Activated CD8-positive, alpha-beta T cell treated with anti-CD3 and anti-CD28 coated beads for 36 hours (primary cell): ENCODE measurements at places on chromosomes 5 and 9.

DNA sequence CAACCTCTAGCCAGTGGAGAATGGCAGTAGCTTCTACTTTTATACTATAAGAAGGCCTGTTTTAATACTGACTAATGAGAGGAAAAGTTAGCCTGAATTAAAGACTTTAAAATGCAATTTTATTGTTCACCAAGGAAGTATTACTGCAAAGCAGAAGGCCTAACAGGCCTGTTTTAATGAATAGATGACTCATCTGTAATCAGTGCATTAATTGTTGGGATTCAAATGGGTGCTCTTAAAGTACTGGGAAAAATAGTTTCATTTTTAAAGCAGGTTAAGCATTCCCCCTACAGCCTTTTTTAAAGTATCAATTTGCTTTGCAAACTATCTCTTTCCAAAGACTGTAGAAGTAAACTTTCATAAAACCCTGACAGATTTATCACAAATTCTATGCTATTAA lies 147.7 kb downstream of the SIL1 start:
- H3K4me1 ChIP-seq = no peaks in the 10 kb centered on the region
- no peak overlapping the region for H3K27ac ChIP-seq
- no peak overlapping the region for H3K4me3 ChIP-seq
- H3K27me3 ChIP-seq = no peaks in the 10 kb centered on the region
- peaks cover 2% of the 10 kb centered on the region for H3K36me3 ChIP-seq

- H3K27ac ChIP-seq = no peak overlapping the region
- no peak for DNase-seq
- H3K4me1 ChIP-seq = no peaks in the 10 kb centered on the region
- no peaks in the 10 kb centered on the region for H3K36me3 ChIP-seq
- no peak overlapping the region for H3K4me3 ChIP-seq
Measured at GRCh38 chr5:78661044-78661443, 12.5 kb upstream of the LHFPL2 start.

DNA sequence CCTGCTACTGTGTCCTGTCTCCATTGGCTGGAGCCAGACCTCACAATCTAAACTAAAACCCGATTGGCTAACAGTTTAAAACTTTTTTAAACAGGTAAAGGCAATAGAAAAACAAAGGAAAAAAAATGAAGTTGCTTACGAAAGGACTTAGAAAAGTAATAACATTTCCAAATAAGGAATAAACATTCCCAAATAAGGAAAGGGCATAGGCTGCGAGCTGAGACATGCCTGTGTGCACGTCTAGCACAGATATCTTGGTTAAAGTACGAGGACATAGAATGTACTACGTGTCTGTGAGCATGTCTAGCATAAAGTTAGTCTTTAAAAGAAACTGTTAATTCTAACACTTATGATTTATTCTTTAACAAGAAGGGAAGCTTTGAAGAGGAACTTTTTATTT lies 15.3 kb upstream of the FAM120A start:
- no peak overlapping the region for H3K4me3 ChIP-seq
- no peak overlapping the region for H3K27ac ChIP-seq
- no peak for DNase-seq
- H3K27me3 ChIP-seq = no peaks in the 10 kb centered on the region
- H3K4me1 ChIP-seq = no peaks in the 10 kb centered on the region
- no peaks in the 10 kb centered on the region for H3K36me3 ChIP-seq

GRCh38 chr9:17293685-17294084 lies 158.8 kb downstream of the CNTLN start:
- H3K36me3 ChIP-seq = no peaks in the 10 kb centered on the region
- H3K4me3 ChIP-seq = no peak overlapping the region
- H3K27ac ChIP-seq = no peak overlapping the region
- DNase-seq = no peak

- no peaks in the 10 kb centered on the region for H3K36me3 ChIP-seq
- H3K27ac ChIP-seq = no peak overlapping the region
- H3K4me3 ChIP-seq = no peak overlapping the region
- peaks cover 2% of the 10 kb centered on the region for H3K27me3 ChIP-seq
Measured at GRCh38 chr5:74543162-74543995, 97.1 kb downstream of the ENC1 start.

GRCh38 chr5:91145333-91145620 lies 237.8 kb downstream of the ARRDC3 start:
- H3K4me3 ChIP-seq = no peak overlapping the region
- no peak for DNase-seq
- no peak overlapping the region for H3K27ac ChIP-seq
- peaks cover 9% of the 10 kb centered on the region for H3K27me3 ChIP-seq
- H3K36me3 ChIP-seq = no peaks in the 10 kb centered on the region

DNA sequence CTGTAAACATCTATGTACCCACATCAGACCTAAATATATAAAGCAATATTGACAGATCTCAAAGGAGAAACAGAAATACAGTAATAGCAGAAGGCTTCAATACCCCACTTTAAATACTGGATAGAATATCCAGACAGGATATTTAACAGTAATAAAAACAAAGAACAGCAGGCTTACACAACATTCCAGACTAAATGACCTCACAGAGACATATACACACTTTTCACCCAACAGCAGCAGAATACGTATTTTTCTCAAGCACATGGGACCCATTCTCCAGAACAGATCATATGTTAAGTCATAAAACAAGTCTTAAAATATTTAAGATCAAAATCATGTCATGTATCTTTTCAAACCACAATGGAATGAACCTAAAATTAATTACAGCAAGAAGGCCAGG lies 76.8 kb downstream of the CAMSAP1 start:
- peaks cover 8% of the 10 kb centered on the region for H3K4me1 ChIP-seq
- no peak for DNase-seq
- H3K4me3 ChIP-seq = no peak overlapping the region
- peaks cover 25% of the 10 kb centered on the region for H3K36me3 ChIP-seq
- no peak overlapping the region for H3K27ac ChIP-seq
- H3K27me3 ChIP-seq = no peaks in the 10 kb centered on the region
